Keratinocyte (primary cell): ENCODE measurements at places on chromosomes 6 and 20. TPM values are rescaled to one million over a fixed set of nuclear protein-coding genes. Genes with fewer than 3 reads are reported as not detected.
A peak's percentile ranks its signal among the peaks of the same experiment; 100 is the strongest.

TOX2 gene
- polyA plus RNA-seq: 0.04 to 0.76 TPM (median 0.20 TPM) in 3 replicates

RFX6 gene
- not detected in 3 replicates for polyA plus RNA-seq

CCN5 gene
- 0.50 TPM in 1 of 3 replicates, not detected in the others for polyA plus RNA-seq

NCOA7 gene
- 6.8 to 23.5 TPM (median 20.5 TPM) in 3 replicates for polyA plus RNA-seq

PPDPF gene
- polyA plus RNA-seq: 8.8 to 68.4 TPM (median 16.4 TPM) in 3 replicates

ADGRF1 gene
- 27.7 to 43.9 TPM (median 35.3 TPM) in 3 replicates for polyA plus RNA-seq

DNA sequence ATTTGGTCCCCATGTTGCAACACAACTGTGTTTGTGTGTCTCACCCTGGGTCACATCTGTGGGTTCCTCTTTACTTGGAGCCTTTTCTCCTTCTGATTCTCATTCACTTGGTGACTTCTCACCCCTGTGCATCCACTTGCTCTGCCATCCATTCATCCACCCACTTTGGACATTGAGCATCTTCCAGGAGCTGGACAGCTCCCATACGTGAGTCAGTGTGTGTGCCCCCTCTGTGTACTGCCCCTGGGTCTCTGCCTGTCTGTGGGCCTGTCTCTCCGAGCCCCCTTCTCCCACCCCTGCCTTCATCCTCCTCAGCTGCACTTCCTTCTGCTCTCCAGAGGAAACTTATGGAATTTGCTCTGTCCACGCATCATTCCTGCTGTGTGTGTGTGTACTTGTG lies 67.8 kb upstream of the NNAT start:
- no peak for DNase-seq

- no peak for DNase-seq
These were observed 35.8 kb downstream of the TOP1 start for GRCh38 chr20:41064377-41064776.

GRCh38 chr6:80535914-80536565 lies 429.6 kb downstream of the BCKDHB start:
- DNase-seq: peak; percentile 62

DNA sequence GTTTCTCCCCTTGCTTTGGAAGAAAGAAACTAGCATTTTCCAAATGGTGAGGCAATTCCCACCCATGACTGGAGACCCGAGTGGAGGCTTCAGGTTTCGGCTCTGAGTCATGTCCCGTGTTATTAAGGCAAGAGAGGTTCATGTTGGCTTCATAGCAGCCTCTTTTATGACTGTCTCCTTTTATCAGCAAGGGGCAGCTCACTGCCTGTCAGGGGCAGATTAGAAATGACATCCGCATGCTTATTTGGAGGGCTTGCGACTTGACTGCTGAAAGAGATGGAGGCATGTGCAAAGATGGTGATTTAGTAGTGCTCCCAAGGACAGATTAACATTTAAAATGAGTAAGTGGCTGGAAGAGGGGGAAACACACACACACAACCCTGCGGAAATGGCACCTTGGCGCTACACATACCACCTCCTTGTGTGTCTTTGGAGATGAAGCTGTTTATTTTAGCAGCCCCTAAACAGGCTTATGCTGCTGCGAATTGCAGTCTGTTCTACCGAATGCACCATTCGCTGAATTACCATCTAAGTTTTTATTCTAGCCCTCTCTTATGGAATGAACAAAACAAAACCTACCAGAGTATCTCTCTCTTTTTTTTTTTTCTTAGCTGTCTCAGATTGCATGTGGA lies 52.1 kb upstream of the VSTM2L start:
- DNase-seq: no peak

GRCh38 chr6:5556011-5556410 lies 294.7 kb downstream of the FARS2 start:
- no peak for DNase-seq

GRCh38 chr6:88220493-88220892 lies 54.3 kb upstream of the CNR1 start:
- no peak for DNase-seq

DNA sequence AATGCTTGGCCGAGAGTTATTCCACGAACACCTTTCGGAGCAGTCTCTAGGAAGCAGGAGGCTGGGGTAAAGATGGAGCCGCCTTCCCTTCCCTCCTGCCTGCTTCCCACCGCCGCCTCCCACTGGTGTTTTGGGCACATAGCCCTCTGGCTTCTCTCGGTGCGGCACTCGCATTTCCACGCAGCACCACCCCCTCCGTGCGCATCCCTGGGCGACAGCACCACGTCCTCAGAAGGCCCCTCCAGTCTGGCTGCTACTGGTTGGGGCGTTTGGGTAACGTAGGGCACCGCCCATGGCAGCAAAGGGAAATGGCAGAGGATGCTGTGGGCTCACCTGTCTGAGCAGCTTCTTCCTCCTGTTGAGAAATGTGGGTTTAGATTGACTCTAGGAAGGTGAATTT lies 2.4 kb downstream of the COL20A1 start:
- DNase-seq: no peak

DNA sequence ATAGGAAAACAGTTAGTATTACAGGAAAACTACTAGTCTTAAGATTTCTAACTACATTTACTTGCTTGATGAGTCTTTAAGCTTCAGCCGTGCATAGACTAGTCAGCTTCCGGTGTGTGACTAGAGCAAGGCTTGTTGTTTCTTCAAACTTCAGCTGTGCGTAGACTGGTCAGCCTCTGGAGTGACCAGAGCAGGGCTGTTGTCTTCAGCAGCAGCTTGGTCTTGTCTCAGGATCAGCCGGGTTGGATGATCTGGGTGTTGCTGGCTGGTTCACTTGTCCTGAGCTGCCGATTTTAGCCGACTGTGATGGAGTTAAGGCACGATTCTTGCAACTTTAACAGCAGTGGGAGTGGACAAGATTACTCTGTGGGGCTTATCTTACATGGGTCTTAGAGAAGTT lies 44.7 kb downstream of the HLA-C start:
- DNase-seq: no peak

- no peak for DNase-seq
These were observed 175.3 kb upstream of the BMP5 start for GRCh38 chr6:56050530-56051201.

- no peak for DNase-seq
These were observed 67.8 kb upstream of the RALGAPA2 start for GRCh38 chr20:20780127-20780824.

GRCh38 chr20:32227744-32228688 lies 20.3 kb downstream of the POFUT1 start:
- no peak for DNase-seq

DNA sequence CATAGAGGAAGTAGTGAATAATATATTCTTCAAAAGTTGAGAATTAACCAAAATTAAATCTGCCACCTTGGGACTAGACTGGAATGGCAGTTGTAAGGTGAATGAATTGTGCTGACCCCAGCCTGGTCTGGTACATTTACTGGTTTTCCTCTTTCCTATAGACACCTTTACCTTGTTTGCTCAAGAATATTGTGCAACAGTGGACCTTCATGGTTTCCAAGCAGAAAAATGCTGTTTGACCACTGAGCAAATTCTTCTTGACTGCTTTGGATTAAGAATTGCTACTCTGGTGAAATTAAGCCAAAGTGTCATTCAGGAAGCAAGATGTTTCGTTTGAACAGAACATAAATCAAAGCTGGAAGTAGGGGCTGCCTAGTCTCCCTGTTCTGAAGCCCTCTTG lies 156.6 kb upstream of the TAB2 start:
- DNase-seq: no peak
